WTC11 (cell line): ENCODE measurements at places on chromosomes 5 and 9.

DNA sequence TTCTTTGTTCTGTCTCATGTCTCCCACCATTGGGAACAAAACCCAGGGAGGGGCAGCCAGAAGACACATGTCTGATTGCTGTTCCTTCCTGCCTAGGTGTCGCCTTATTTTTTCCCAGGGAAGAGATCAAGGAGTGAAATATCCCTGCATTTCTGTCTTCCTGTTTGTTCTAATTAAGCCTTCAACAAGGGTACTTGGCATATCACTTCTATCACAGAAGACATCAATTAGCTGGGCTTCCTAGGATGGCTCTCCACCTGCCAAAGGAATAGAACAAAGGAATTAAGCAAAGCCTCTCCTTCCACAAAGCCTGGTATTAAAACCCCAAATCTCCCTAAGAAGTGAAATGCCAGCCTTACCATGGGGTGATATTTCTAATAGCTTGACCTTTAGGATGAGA is 299.5 kb upstream of the CD180 start:
- no peak for DNase-seq

DNA sequence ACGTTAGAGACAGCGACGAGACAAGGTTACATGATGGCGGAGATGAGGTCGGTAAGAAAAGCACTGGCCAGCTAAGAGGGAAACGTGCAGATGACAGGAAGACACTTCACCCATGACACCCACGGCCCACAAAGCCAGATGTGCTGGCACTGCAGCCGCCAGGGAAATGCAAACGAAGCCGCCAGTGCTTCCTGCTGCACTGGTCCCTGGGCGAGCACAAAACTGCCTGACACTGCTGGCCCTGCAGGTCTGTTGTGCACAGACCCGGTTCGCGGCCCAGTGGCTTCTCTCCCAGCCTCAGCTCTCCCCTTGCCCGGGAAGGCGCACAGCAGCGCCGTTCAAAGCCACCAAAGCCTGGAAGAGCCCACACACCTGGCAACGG is 20.3 kb downstream of the QSOX2 start:
- no peak for DNase-seq

DNA sequence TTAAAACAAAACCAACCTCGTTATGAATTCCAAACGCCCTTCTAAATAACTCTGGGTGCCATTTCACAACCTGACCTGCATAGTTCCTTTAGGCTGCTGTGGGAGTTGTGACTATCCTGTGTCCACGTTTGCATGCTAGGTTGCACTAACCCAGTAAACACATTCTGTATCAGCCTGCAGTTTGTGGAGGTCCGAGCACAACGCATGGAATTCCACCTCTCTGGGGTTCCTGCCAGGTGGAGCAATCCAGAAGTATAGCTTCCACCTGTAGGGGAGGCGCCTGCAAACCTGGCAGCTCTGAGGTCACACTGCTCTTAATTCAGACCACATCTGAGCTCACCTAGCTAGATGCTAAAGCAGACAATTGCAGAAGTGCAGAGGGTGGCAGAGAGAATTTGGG is 57.2 kb downstream of the MARCHF3 start:
- peak; percentile 31 for DNase-seq

DNA sequence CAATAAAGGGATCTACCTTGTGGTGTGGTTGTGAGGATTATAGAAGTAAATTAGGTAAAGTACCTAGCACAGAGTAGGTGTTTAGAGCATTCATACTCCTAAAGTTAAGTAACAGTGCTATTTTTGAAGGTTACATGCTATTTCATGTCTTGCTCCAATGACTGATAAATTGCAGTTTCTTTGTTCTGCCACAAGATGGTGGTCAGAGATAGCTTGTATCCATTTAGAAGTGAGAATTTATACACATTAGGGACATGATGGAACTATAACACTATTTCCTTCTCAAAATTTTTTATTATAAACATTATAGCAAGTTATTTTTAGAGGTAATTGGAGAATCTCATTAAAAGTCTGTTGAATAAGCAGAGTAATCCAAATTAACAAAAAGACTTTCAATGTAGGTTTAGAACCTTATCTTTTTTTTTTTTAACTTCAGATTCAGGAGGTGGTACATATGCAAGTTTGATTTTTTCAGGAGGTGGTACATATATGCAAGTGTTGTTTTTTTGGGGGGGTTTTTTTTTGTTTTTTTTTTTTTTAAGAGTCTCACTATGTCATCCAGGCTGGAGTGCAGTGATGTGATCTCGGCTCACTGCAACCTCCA is 17.1 kb downstream of the MTREX start:
- no peak for DNase-seq

GRCh38 chr9:114722081-114722621 is 40.2 kb upstream of the TEX48 start:
- DNase-seq, result no peak

- no peak for DNase-seq
These were observed 321.4 kb upstream of the ACTBL2 start for GRCh38 chr5:57804007-57804444.

DNA sequence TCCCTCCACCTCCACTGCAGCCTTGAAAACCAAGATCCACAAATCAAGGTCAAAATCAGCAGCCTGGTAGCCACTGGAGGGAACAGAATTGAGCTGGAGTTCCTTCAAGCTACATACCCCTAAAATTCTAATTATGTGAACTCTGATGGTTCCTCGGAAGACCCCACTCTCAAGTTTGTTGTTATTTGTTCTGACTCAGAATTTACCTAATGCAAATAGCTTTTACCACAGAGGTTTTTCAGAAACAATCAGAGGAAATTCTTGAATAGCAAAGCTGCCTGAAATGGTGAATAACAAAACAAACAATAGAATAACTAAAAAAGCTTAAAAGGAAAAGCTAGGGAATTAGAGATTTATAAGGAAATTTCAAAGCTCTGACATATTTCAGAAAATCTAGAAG is 220.0 kb downstream of the CDH18 start:
- no peak for DNase-seq

DNA sequence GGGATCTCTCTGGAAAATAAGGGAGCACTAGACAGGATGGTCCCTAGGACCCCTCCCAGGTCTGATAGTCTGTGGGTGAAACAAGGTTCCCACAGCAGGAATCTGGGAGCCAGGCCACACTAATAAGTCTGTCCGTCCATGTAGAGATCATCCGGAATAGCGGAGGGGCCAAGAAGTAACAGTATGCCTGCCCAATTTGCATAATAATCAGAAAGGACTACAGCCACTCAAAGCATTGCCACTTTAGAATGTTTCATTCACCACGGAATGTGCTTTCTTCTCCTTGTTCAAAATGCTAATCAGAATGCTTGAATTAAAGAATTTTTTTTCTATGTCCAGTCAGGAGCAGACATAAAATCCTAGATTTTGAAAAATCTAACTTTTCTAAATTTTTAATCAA is 254.9 kb downstream of the ACTL7B start:
- no peak for DNase-seq

DNA sequence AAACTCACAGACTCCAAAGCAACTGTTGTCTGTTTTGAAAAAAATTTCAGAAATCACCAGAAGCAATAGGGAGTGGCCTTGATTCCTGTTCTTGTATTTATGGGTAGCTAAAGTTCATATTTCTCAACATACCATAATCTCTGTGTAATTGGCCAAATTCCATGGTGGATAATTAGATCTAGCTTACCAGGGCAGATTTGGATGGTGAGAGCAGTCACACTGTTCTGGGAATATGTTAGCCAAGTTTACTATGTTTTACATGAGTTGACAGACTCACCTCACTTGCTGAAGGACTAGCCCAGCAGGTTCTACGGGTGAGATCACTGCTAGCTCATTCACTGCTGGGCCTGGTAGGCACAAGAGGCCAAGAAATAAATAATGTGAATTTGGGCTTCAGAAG is 32.7 kb upstream of the CDKN2B start:
- DNase-seq, result no peak
